ENCODE measurements at places on chromosomes 2 and 18. TPM values are rescaled to one million over a fixed set of nuclear protein-coding genes. Genes with fewer than 3 reads are reported as not detected.

The PLCD4 gene
- 0.64 TPM for total RNA-seq

The COLEC12 gene
- total RNA-seq = not detected

The XDH gene
- total RNA-seq = 0.15 TPM

The SOWAHC gene
- total RNA-seq = 0.29 TPM

The ASIC4 gene
- total RNA-seq = not detected

The KLHL30 gene
- total RNA-seq = not detected

The IL1F10 gene
- total RNA-seq = not detected

The UNC80 gene
- not detected for total RNA-seq

The NCKAP5 gene
- total RNA-seq = not detected

The ADAM23 gene
- not detected for total RNA-seq

The CCDC150 gene
- 16.6 TPM for total RNA-seq

The CAPN13 gene
- total RNA-seq = not detected

The PRSS56 gene
- total RNA-seq = not detected

The FAM98A gene
- total RNA-seq = 38.2 TPM

The OBSL1 gene
- total RNA-seq = 0.25 TPM

The ASB18 gene
- not detected for total RNA-seq

The HTR2B gene
- not detected for total RNA-seq

The TSPYL6 gene
- total RNA-seq = not detected

The ZNF396 gene
- total RNA-seq = 0.54 TPM

The OXER1 gene
- 0.49 TPM for total RNA-seq

The IRS1 gene
- total RNA-seq = 6.3 TPM

The SEC11C gene
- total RNA-seq = 139 TPM

The SP9 gene
- total RNA-seq = not detected

The SERPINB11 gene
- not detected for total RNA-seq

The GRP gene
- not detected for total RNA-seq

The AFG3L2 gene
- 38.9 TPM for total RNA-seq

The FAM110C gene
- 6.6 TPM for total RNA-seq

The B3GNT7 gene
- not detected for total RNA-seq

The FAM237A gene
- total RNA-seq = not detected

The HAUS1 gene
- total RNA-seq = 39.5 TPM

The UGT1A1 gene
- total RNA-seq = not detected

The PASK gene
- 99.6 TPM for total RNA-seq

The ERICH2 gene
- total RNA-seq = not detected

The OTOS gene
- not detected for total RNA-seq

The MAPK4 gene
- not detected for total RNA-seq

The ADRA2B gene
- total RNA-seq = 0.07 TPM

The BOLL gene
- total RNA-seq = not detected

The IL36G gene
- 0.29 TPM for total RNA-seq

The MXD1 gene
- 32.0 TPM for total RNA-seq

The PER2 gene
- 10.7 TPM for total RNA-seq

The REEP1 gene
- 0.10 TPM for total RNA-seq

The CACNB4 gene
- 0.80 TPM for total RNA-seq

The FMNL2 gene
- 1.6 TPM for total RNA-seq

The STK11IP gene
- 38.7 TPM for total RNA-seq

The CMPK2 gene
- total RNA-seq = 57.7 TPM

The MEIS1 gene
- total RNA-seq = not detected

The RBM43 gene
- 4.6 TPM for total RNA-seq

The GAREM2 gene
- 4.6 TPM for total RNA-seq

The NEU2 gene
- not detected for total RNA-seq

The TMEM237 gene
- 14.7 TPM for total RNA-seq

The EML6 gene
- total RNA-seq = 0.54 TPM

The SERPINB5 gene
- total RNA-seq = not detected

The MTLN gene
- 44.4 TPM for total RNA-seq

The UGGT1 gene
- 76.8 TPM for total RNA-seq

The UGT1A4 gene
- not detected for total RNA-seq

Data from T-helper 1 cell treated with Interleukin-12 subunit alpha and Interleukin-12 subunit beta and Interleukin-4 antibody, amounts not matched to agents 30 ng/mL and 1 ng/mL, for 36 hours (primary cell).